A549 (cell line): ENCODE measurements at places on chromosomes 4 and X.
A peak's percentile ranks its signal among the peaks of the same experiment; 100 is the strongest.

DNA sequence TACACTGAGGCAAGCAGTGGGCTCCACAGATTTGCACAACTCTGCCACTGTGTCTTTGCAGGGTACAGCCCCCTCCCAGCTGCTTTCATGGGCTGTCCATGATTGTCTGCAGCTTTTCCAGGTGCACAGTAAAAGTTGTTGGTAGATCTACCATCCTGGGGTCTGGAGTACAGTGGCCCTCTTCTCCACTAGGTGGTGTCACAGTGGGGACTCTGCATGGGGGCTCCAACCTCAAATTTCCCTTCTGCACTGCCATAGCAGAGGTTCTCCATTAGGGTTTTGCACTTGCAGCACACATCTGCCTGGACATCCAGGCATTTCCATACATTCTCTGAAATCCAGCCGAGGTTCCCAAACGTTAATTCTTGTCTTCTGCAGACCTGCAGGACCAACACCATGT, 1002.3 kb downstream of the FAM133A start:
- no peak for DNase-seq

- no peak for DNase-seq
Measured at GRCh38 chr4:71052034-71052433, 58.6 kb downstream of the DCK start.

DNA sequence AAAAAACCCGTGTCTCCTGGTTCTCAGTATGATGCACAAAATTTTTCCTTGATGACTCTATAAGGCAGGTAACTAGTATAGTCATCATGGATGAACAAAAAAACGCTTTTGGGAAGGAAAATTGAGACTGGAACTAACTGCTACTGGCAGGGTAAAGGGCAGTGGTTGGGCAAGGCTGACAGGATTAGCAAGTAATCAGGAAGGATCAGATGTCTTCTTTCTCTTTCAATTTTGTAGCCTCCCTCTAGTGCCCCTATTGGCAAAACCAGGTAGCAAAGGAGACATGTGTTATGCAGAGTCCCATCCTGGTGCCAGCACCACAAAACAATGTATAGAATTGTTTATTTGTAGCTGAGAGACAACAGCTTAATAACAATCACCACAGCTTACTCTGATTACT, 12.8 kb upstream of the SLITRK4 start:
- DNase-seq: no peak

DNA sequence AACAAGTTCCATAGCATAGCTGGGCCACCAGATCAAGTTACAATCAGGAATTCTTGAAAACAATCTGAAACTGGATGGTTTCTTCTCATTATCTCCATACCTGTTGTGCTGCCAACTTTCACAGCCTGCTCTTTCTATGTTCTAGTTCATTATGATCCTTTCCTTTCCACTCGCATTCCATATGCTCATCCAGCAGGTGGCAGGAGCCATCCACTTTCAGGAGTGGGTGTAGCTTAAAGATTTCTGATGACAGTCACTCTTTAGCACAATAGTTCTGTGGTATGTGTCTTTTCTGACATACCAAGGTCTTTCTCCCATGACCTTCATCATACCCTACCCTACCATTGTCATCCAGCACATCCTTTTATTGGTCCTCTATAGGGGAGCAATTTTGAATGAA, 46.4 kb downstream of the PAGE2 start:
- DNase-seq: peak; percentile 45

DNA sequence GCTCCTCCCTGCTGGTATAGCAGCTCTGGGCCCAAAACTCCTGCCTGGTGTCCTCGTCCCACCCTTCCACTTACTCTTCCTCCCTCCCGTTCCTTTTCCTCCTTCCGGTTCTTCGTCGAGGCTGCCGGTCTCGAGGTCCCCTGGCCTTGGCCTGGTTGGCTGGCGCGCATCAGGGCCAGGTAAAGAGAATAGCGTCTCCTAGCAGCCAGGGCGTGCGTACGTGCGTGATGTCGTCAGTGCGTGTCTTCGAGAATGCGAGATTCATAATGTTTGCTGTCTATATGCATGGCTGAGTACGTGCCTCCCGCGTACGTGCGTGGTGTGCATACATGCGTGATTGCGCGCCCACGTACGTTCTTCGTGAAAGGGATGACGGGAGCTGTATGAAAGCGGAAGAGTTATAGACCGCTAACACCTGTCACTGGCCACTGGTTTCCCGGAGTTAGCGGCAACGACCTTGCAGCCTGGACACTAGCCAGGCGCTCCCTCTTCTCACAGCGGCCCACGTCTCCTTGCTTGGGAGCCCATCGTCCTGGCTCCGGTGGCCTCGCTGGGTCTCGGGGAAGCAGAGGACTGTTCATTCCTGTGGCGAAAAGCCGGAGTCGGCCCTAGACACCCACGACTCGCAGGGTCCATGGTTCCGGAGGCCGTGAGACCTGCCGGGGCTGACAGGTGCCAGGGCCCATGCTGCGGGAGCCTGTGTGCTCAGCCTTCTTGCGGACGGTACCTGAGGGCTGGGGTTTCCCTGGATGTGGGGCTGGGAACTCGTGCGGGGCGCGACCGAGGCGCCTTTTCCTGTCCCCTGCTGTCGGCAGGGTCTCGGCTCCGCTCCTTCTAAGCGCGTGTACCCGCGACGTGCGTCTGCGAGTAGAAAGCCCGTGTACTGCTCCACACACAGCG, at the start of gene EOLA1:
Gene EOLA1 (plus strand): TSS at position 392 of the 900 bp plus-strand sequence. CDS start 4,619 bp downstream, outside the sequence.
- DNase-seq: peak; percentile 97

- no peak for DNase-seq
Measured at GRCh38 chr4:143668930-143669552, 31.4 kb downstream of the FREM3 start.

DNA sequence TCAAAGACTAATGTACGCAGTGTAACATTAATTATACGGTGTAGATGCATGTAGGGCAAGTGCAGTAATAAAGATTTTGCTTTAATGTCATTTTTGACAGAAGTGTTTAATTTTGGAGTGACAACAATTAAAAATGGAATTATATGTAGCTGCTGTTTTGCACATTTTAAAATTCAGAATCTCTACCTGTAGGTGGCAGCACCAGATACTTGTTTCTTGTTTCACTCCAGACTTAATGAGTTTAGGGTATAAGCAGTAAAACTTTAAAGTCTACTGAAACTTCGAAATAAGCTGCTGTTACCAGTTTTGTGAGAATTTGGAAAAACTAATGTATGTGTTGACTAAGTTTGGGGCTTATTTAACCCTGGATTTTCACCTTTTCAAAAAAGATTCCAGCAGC, 144.9 kb downstream of the POLA1 start:
- peak; percentile 31 for DNase-seq

- DNase-seq: no peak
Measured at GRCh38 chrX:12951595-12951975, 23.3 kb upstream of the TMSB4X start.

GRCh38 chr4:56253666-56254305, 133.5 kb downstream of the AASDH start:
- DNase-seq: no peak

DNA sequence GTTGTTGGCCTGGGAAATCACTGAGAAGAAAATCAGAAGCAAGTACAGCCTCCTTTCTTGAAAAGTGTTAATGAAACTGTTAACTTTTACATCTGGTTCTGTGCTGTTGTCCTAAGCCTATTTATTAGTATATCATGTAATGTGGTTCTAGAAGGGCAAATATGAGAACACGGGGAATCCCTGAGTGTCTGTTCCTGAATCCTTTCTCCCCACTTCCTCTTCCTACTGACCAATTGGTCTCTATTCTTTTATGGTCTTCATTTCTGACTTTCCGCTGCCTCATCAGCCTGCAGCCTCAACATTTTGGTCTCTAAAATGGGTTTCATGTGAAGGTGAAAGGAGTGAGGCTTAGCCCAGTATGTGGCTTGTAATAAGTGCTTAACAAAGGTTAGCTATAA, 159.9 kb upstream of the MAMLD1 start:
- no peak for DNase-seq

DNA sequence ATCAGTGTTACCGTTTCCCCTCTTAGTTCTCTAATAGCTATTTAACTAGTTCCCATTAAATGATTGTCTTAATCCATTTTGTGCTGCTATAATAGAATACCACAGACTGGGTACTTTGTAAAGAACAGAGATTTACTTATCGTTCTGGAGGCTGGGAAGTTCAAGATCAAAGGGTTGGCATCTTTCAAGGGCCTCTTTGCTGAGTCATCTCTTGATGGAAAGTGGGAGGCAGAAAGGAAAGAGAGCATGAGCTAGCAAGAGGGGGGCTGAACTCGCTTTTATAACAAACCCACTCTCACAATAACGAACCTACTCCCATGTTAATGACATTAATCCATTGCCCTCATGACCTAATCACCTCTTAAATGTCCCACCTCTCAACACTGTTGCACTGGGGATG, 17.4 kb upstream of the NKX3-2 start:
- no peak for DNase-seq

GRCh38 chrX:101803451-101803850, 128.4 kb downstream of the ZMAT1 start:
- DNase-seq: no peak

DNA sequence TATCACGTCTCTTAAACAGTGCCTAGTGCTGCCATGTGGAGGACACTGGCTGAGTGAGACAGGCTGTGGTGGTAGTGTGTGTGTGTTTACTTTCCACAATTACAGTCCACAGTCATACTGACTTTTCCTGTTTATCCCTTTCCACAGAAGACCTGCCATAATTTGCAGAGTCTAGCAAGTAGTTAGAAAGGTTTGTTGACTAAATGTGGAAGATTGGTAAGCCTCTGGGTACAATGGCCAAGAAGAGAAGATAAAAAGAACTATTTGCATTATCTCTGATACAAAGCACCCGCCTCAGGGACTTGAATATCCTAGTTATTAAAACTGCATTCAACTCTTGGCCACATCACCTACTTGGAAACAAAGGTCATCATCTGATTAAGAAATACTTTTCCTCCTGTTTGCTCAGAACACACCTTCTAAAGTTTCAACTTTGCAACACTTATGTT, 89.1 kb downstream of the FAM13A start:
- DNase-seq: peak; percentile 11

GRCh38 chr4:7136351-7136750, 56.0 kb upstream of the SORCS2 start:
- no peak for DNase-seq

- DNase-seq: no peak
Measured at GRCh38 chr4:102606261-102606660, 105.1 kb downstream of the NFKB1 start.

DNA sequence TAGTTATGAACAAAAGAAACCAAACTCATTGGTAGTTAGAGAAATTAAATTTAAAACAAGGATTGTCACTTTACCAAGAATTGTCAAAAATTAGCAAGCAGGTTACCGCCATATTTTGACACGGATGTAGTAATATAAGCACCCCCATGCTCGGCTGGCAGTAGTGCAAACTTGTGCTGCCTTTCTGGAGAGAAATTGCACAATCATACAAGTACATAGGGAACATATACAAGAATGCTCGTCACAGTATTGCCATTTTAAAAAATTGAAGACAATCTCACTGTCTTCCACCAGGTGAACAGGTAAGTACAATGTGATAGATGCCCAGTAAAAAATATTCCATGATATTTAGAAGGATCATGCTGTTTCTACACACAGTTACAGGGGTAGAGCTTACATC, 55.6 kb upstream of the SLC39A8 start:
- DNase-seq: no peak

DNA sequence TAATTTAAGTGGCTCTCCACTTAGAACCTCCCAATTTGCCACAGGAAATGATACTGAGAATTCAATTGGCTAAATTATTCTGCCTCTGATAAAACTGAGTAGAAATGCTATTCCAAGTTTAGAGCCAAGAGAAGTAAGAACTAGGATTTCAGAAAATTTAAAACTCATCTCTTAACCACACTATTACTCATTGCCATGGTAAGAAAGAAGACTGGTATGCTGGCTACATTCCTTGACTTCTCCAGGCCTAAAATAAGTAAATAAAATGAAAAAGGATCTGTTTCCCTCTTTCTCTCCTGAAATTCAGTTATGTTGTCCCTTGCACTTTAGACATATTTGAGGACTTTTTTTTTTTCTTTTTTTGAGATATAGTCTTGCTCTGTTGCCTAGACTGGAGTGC, 23.3 kb downstream of the ZNF280C start:
- no peak for DNase-seq

DNA sequence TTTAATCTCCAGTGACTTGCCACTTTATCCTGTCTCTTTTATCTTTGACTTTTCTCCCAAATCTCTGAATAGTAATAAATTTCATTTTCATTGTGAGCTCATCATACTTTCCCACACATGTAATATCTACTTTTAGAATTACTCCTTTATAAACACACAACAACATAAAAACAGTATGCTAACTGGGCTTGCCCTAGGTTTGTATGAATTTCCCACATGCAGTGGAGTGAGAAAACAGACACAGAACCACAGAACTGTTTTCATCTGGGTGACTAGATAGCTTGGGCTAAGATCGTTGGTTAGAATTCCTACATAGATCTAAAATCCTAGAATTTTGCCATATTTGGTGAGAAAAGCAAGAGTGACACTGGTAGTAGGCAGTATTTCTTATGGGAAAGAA, 409.5 kb downstream of the SPRY1 start:
- no peak for DNase-seq

DNA sequence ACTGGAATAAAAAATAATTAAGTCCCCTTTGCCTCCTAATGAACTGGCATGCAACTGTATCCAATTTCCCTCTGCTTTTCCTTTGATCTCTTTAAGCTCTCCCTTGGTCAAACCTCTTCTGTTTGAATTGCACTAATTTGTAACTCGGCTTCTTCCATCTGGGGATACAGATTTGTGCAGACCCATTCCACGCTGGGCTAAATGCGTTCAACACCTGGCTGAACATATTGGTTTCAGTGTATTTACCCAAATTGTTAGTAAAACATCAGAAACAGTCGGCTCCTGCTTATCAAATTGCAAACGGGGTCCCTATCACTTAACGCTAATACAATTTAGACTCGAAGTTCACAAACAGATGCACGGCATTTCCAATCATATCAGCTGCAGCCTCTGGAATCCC, 124.9 kb upstream of the TAPT1 start:
- DNase-seq: no peak

DNA sequence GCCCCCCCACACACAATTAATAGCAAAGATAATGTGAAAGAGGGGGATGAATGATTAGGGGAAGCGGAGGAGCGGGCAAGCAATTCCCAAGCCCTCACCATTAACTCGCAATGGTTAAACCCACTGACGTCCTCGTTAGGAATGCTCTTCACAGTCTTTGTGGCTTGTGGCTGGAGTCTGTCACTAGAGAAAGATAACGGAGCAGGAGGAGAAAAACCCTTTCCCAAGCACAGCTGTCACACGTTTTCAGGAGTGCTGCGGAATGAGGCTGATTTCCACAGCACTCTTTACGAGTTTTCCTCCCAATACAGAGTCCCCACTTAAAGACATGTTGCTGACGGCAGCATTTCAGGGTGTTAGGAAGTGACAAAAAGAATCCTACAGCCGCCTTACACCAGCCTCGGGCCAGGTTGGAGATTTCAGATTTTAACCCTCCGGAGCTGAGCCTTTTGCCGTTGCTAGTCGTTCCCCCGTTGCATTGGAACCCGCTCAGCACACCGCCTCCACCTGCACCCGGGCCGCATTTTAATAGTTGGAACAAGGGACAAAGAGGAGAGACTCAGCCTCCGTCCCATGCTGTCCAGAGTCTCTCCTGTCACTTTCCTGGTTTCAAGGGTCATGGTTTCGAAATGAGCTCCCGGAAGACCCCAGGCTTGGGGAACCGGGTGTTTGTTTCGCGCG, 92.2 kb downstream of the GEMIN8 start:
- no peak for DNase-seq
